C1 segment of cervical spinal cord (tissue), 14 donors: ENCODE measurements at places on chromosomes 5 and 9.

DNA sequence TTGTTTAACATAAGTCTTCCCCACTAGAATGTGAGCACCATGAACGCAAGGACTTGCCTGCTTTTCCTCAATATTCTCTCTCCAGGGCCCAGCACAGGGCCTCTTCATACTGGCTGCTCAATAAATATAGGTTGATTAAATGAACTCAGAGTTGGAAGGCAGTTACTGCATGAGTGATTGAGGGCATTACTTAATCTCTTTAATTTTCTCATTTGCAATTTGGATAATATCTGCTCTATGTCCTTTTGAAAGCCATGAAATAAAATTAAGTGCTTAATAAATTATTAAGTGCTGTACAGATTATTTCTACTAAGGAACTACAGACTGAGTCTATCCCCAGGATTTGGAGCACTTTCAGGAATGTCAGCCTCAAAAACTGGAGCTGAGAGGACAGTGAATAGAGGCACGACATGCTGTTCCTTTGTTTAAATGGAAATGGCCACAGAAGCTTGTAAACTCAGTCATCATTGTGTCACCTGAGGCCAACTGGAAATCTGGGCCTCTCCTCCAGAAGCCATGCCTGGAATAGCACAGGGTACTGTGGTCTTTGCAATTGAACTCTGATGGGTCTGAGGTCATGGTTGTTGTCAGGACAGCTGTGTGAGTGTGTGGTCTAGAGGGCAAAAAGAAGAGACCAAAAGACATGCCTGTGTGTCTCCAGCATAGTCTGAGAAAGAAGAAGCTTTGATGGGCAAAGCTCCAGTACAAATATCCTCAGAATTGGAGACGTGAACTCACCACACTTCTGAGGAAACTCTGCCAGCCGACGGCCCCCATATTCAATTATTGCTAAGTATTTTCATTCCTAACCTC, 86.1 kb downstream of the SH3TC2 start:
- no peak for DNase-seq

- DNase-seq, result no peak
Observed at GRCh38 chr9:80995759-80996158, 693.6 kb downstream of the TLE1 start.

- no peak for DNase-seq
Observed at GRCh38 chr9:120904061-120904977, 22.3 kb downstream of the TRAF1 start.

DNA sequence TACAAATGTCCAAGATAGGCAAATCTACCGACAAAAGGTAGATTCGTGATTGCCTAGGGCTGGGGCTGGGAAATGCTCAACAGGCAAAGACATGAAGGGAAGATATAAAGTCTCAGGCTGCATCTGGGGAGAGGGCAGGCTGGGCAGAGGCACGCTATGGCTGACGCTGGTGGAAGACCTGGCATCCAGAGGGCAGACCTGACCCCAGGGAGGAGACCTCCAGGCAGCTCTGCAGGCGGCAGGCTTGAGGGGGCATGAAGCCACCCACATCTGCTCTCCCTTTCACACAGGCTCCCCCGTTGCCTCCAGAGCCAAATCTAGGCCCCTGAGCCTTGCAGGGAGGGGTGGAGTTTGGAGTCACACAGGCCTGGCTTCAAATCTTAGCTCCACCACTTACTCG, 145.5 kb downstream of the PAX5 start:
- DNase-seq, result no peak
